ENCODE measurements at places on chromosomes 1 and 21.
A peak's percentile ranks its signal among the peaks of the same experiment; 100 is the strongest.

- DNase-seq: no peak
These were observed 1047.3 kb downstream of the ADGRL2 start for GRCh38 chr1:82848043-82848442.

- peak; percentile 18 for DNase-seq
These were observed 499 bp upstream of the SH3GLB1 start for GRCh38 chr1:86703696-86704457.

DNA sequence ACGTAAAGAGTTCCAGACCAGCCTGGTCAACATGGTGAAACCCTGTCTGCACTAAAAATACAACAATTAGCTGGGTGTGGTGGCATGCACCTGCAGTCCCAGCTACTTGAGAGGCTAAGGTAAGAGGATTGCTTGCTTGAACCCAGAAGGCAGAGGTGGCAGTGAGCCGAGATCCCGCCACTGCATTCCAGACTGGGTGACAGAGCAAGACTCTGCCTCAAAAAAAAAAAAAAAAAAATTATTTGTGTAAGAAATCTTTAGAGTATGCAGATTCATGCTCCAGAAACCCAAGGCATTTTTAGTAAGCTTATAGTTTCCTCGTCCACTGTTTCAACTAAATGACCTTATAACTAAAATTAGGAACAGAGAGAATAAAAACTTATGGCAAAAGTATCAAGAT, 51.3 kb downstream of the ABL2 start:
- DNase-seq: no peak

GRCh38 chr21:39720126-39720778, 24.7 kb upstream of the IGSF5 start:
- no peak for DNase-seq

- DNase-seq: peak; percentile 35
These were observed 30.5 kb downstream of the BATF3 start for GRCh38 chr1:212669102-212669501.
